Glutamatergic neuron (in vitro differentiated cells): ENCODE measurements at places on chromosomes 5 and 9. TPM values are rescaled to one million over a fixed set of nuclear protein-coding genes. Genes with fewer than 3 reads are reported as not detected.
A peak's percentile ranks its signal among the peaks of the same experiment; 100 is the strongest.

GRCh38 chr5:111231119-111231518, 6.9 kb downstream of the CAMK4 start:
- DNase-seq = no peak
- peaks cover 26% of the 10 kb centered on the region for H3K4me1 ChIP-seq
- H3K36me3 ChIP-seq = no peaks in the 10 kb centered on the region

SYNPO gene
- 16.1 TPM for total RNA-seq

- H3K4me1 ChIP-seq = no peaks in the 10 kb centered on the region
- H3K27ac ChIP-seq = no peak overlapping the region
- no peak for DNase-seq
- no peaks in the 10 kb centered on the region for H3K27me3 ChIP-seq
These were observed 117.9 kb upstream of the KCNN2 start for GRCh38 chr5:114243972-114244317.

DNA sequence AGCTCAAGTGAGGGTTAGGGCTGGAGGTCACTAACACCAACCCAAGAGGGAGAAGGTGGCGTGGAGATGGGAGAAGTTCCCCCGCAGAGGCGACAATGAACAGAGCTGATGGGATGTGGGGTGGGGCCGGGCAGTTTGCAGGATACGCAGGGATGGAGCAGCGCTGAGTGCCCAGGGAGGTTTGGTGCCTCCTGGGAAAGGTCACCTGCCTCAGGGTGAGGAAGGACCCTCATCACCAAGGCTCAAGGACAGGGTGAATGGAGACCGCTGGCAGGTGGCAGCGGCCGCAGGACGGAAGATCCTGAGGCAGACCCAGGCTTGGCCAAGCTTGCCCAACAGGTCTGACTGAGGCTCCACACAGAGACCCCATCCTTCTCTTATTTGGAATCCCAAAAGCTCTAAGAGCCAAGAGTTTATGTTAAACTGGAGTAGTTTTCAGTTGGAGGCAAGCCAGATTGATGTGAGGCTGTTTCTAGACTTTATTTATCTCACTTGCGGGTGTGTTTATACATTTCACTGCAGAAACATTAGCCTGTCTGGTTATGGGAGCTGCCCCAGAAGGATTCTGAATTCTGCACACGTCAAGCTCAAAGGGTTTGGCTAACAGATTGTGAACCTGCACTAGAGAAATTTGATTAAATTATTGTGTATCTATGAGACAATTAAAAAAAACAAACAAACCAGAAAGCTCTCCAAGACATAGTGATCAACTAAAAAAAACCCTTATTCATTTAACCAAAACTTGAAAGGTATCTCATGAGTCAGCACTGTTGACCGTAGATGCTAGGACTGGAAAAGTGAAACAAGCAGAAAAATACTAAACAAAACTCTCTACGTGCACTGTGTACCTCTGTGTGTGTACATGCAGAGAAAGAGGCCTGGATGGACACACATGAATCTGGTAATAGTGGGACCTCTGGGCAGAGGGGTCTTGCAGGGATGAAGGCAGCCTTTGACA, 146.2 kb upstream of the PHYKPL start:
- H3K27ac ChIP-seq = no peak overlapping the region
- H3K4me3 ChIP-seq = no peak overlapping the region
- no peaks in the 10 kb centered on the region for H3K36me3 ChIP-seq
- H3K27me3 ChIP-seq = peaks cover 4% of the 10 kb centered on the region
- DNase-seq = peak; percentile 4
- H3K4me1 ChIP-seq = peaks cover 8% of the 10 kb centered on the region

DNA sequence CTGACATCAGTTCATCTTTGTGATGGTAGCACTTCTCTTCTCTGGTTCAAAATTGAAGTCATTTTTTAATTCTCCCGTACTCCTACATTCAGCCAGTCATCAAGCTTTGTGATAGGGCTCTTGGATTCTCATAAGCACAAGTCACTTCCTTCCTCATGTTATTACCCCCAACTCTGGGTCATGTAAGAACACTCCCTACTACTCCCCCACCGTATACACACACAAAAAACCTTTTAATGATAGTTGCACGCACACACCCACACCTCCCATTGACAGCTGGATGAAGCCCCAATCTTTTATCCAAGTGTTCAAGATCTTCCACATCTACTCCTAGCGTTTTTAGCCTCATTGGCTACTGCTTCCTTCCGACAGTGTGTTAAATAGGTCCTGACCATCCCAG, 16.8 kb downstream of the KDM3B start:
- DNase-seq = no peak
- no peaks in the 10 kb centered on the region for H3K36me3 ChIP-seq
- H3K27me3 ChIP-seq = no peaks in the 10 kb centered on the region
- no peaks in the 10 kb centered on the region for H3K4me1 ChIP-seq
- no peak overlapping the region for H3K27ac ChIP-seq

GRCh38 chr9:133221177-133221809, 12.2 kb upstream of the OBP2B start:
- peaks cover 10% of the 10 kb centered on the region for H3K4me1 ChIP-seq
- H3K36me3 ChIP-seq = peaks cover 6% of the 10 kb centered on the region
- no peak overlapping the region for H3K4me3 ChIP-seq
- DNase-seq = no peak
- H3K27me3 ChIP-seq = peaks cover 2% of the 10 kb centered on the region

DNA sequence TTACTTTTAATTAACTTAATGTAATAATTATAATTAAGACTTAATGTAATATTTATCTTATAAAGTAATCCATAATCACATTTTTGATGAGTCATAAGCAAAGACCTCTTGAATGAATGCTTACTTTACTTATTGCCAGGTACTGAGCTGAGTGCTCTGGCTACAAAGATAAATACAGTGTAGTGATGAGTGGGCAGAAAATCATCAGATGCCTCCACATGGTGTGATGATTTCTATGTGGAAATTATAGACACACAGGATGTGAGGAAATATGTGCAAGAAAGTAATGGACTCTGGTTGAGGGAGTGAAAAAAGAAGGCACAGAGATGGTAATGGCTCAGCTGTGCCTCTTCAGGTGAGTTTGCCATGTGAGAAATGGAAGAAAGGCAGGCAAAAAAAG, 422.6 kb upstream of the CD180 start:
- peaks cover 1% of the 10 kb centered on the region for H3K4me1 ChIP-seq
- no peaks in the 10 kb centered on the region for H3K36me3 ChIP-seq
- no peak overlapping the region for H3K4me3 ChIP-seq

DNA sequence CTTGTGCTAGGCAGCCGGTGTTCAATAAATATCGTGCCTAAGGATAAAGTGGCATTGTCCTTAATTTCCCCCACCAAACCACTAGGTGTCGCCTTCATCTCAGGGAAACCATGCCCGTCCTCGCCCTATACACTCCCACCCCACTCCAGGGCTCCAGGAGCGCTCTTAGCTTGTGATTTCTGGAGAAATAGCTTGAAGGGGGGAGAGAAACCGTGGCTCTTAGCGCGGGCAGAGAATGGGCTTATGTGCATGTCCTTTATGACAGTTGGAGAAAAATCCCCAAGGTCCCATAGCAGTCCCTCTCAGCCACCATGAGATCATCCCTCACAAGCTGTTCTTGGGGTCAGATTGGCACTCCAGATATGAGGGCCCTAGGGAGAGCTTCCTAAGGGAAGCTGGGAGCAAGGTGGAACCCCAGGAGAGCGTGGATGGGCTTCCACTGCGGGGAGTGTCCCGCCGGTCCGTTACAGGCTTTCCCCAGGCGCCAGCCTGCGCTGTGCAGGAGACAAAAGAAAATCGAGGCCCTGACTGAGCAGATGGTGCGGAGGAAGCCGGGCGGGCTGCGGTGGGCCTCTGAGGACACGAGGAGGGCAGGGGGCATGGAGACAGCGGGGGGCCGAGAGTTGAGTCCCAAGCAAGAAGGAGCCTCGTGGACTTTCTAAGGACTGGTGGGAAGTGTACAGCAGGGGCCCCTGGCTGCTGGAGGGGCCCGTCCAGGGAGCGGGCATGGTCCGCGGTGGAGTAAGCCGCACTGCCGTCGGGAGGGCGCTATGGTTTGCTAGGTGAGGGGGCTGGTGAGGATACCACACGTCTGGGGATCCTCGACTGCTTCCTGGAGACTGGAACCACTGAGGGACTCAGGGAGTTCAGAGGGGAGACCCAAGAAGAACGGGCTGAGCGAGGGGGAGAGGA, 750 bp upstream of the NPR2 start:
- DNase-seq = peak; percentile 81
- H3K4me3 ChIP-seq = peak overlapping the region; percentile 91

- DNase-seq = peak; percentile 92
- H3K4me3 ChIP-seq = peak overlapping the region; percentile 97
- peaks cover 23% of the 10 kb centered on the region for H3K36me3 ChIP-seq
These were observed 433.8 kb upstream of the CDH9 start for GRCh38 chr5:27472000-27472763.

- no peaks in the 10 kb centered on the region for H3K27me3 ChIP-seq
- no peak overlapping the region for H3K4me3 ChIP-seq
- H3K36me3 ChIP-seq = no peaks in the 10 kb centered on the region
- no peak overlapping the region for H3K27ac ChIP-seq
These were observed 178.5 kb upstream of the CDH18 start for GRCh38 chr5:20166456-20166855.

IFNA2 gene
- not detected for total RNA-seq

DNA sequence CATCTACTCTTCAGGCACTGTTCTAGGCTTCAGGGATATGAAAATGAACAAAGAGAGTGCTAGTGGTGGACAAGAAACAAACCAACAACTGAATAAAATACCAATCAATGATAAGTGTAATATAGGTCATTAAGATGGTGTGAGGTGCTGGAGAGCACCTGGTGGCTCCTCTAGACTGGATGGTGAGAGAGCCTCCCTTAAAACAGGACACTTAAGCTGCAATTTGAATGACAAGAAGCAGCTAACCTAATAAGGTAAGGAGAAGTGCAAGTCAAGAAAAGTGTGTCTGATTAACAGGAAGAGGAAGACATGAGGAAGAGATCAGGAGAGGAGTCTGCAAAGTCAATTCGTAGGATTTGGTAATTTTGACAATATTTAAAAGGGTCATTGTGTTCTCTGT, 23.1 kb downstream of the JAKMIP2 start:
- H3K4me3 ChIP-seq = no peak overlapping the region
- H3K4me1 ChIP-seq = peaks cover 34% of the 10 kb centered on the region
- H3K27ac ChIP-seq = no peak overlapping the region
- peaks cover 10% of the 10 kb centered on the region for H3K27me3 ChIP-seq
- no peaks in the 10 kb centered on the region for H3K36me3 ChIP-seq

IFNA21 gene
- total RNA-seq = not detected

CBY3 gene
- total RNA-seq = not detected

DNA sequence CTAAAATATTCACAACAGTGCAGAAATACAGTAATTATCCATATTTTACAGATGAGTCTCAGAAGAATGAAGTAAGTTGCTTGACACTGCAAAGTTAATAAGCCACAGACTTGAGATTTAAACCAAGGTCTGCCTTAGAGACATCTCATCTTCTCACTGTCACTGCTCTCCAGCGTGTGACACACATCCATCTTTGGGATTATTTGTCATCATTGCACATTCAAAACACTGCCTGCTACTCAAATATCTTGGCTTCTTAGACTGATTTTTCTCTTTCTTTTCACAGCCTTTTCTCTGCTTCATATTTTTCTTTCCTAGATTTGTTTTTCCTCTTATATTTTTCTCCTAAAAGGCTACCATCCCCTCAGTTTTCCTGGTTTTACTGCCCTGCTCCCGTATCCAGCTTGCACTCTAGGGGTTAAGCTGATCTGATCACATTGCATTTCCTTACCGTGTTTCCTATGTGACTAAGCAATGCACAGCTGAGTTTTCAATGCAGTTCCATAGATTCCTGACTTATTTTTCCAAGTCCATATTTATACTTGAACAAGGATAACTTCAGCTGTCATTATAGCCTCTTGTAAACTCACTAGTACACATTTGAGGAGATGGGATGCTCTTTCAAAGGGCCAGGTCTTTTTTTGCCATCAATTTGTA, 353.0 kb downstream of the PLK2 start:
- H3K27ac ChIP-seq = no peak overlapping the region
- peaks cover 6% of the 10 kb centered on the region for H3K36me3 ChIP-seq
- H3K4me1 ChIP-seq = peaks cover 2% of the 10 kb centered on the region
- no peak for DNase-seq

GRCh38 chr5:55485073-55485472, 49.7 kb downstream of the PLPP1 start:
- H3K36me3 ChIP-seq = no peaks in the 10 kb centered on the region
- no peak overlapping the region for H3K27ac ChIP-seq
- DNase-seq = no peak

GRCh38 chr9:126704157-126704891, 90.6 kb downstream of the LMX1B start:
- H3K4me3 ChIP-seq = no peak overlapping the region
- peaks cover 4% of the 10 kb centered on the region for H3K4me1 ChIP-seq
- DNase-seq = no peak
- peaks cover 17% of the 10 kb centered on the region for H3K27me3 ChIP-seq

DNA sequence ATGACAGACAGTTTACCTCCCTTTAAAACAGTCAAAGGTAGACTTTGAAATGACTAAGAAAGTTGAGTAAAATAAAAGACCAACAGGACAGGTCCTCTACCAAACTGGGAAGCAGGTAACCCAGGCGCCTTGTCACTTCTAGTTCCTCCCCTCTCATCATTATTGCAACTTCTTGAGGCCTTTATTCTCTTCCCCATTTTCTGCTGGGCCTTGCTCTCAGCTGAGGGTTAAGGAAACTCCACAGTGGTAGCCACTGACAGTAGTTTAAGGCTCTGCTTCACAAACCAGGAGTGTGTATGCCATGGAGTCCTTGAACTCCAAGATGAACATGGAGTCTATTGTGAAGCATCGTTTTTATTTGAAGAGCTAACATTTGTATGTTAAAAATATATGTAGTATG, 36.9 kb upstream of the TCERG1 start:
- peak overlapping the region; percentile 43 for H3K4me3 ChIP-seq
- no peak for DNase-seq
- no peaks in the 10 kb centered on the region for H3K36me3 ChIP-seq
- peak overlapping the region; percentile 92 for H3K27ac ChIP-seq
- peaks cover 37% of the 10 kb centered on the region for H3K4me1 ChIP-seq
- H3K27me3 ChIP-seq = no peaks in the 10 kb centered on the region

MEGF10 gene
- 0.69 TPM for total RNA-seq

TMEM215 gene
- total RNA-seq = 0.27 TPM

- H3K4me1 ChIP-seq = peaks cover 8% of the 10 kb centered on the region
- H3K4me3 ChIP-seq = no peak overlapping the region
- no peaks in the 10 kb centered on the region for H3K36me3 ChIP-seq
- no peak overlapping the region for H3K27ac ChIP-seq
- no peaks in the 10 kb centered on the region for H3K27me3 ChIP-seq
These were observed 129.1 kb upstream of the ZNF462 start for GRCh38 chr9:106733828-106734380.

- H3K36me3 ChIP-seq = peaks cover 8% of the 10 kb centered on the region
- H3K27ac ChIP-seq = no peak overlapping the region
- peaks cover 10% of the 10 kb centered on the region for H3K4me1 ChIP-seq
- H3K27me3 ChIP-seq = peaks cover 8% of the 10 kb centered on the region
These were observed 2.8 kb downstream of the TMEM171 start for GRCh38 chr5:73122875-73123810.

RAB24 gene
- 13.5 TPM for total RNA-seq

MZB1 gene
- not detected for total RNA-seq

GRCh38 chr5:94544875-94545547, 73.4 kb downstream of the KIAA0825 start:
- H3K4me3 ChIP-seq = no peak overlapping the region
- H3K27me3 ChIP-seq = no peaks in the 10 kb centered on the region
- no peak overlapping the region for H3K27ac ChIP-seq
- no peaks in the 10 kb centered on the region for H3K4me1 ChIP-seq
- H3K36me3 ChIP-seq = peaks cover 21% of the 10 kb centered on the region
